ENCODE measurements at places on chromosomes 7 and 10.
A peak's percentile ranks its signal among the peaks of the same experiment; 100 is the strongest.

DNA sequence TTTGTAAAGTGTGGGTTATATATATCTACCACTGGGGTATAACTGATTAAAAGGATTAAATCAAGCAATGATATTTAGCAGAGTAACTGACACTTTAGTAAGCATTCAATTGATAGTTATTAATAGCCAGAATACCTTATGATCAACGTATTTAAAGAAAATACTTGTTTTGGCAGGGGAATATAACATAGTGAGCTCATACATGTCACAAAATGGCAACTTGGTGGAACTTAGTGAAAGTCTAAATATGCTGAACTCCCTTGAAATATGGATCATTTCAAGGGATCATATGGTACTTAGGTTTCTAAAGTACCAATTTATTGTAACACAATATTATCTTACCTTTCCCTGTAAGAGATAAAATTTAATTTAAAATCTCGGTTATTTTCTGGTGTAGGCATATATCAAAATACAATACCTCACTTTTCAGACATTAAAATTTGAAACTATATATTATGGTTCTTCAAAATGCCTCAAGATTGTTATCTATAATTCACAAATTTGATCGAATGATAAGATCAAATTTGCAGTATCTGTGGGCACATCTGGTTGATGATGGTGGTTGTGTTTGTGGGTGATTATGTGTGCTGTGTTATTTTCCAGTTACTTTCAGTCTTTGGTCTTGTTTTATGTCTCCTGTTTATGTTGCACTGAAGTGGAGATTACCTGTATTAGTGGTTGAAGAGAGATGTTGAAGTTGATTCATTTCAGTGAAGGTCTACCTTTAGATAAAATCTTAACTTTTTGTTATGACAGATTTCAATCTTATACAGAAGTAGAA, 5.2 kb downstream of the ARL4A start:
- DNase-seq = no peak

GRCh38 chr7:95886501-95887090, 114.2 kb downstream of the DYNC1I1 start:
- no peak for DNase-seq

GRCh38 chr7:112205343-112206237, 609 bp downstream of the DOCK4 start:
- peak; percentile 58 for DNase-seq

DNA sequence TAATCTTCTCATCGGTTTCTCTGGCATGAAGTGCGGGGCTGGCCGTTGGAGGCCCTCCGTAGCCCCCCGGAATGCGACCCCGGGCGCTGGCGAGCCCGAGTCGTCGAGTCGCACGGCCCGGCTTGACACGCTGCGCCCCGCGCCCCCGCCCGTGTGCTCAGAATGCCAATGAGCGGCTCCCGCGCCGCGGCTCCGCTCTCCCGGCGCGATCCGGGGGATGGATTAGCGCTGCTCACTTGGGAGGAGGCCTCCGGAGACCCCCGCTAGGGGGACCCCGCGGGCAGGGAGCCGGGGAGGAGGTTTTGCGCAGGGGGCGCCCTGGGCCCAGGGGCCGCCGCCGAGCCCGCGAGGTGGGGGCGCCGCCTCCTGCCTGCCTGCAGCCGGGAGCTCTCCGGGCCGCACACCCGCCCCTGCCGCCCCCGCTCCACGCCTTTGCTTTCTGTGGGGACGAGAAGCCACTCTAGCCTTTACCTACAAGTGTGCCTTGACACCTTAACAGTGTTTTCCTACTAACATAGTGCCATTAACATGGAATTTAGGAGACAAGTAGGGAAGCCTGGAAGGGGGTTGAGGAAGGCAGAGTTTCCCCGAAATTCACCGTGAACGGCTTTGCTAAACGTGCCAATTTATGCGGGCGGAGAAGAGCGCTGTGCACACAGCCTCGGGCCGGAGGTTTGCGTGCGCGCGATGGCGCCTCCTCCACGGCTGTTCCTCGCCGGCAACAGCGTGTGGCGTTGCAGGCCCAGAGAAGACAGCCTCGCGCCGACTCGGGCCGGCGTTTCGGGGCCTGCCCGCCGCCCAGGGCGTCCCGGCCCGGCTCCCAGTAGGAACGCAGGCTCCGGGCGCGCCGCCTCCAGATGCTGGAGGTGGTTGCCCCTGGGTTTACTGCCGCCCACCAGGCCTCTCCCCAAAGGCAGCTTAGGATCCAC, 7.1 kb downstream of the SHH start:
- DNase-seq = no peak

DNA sequence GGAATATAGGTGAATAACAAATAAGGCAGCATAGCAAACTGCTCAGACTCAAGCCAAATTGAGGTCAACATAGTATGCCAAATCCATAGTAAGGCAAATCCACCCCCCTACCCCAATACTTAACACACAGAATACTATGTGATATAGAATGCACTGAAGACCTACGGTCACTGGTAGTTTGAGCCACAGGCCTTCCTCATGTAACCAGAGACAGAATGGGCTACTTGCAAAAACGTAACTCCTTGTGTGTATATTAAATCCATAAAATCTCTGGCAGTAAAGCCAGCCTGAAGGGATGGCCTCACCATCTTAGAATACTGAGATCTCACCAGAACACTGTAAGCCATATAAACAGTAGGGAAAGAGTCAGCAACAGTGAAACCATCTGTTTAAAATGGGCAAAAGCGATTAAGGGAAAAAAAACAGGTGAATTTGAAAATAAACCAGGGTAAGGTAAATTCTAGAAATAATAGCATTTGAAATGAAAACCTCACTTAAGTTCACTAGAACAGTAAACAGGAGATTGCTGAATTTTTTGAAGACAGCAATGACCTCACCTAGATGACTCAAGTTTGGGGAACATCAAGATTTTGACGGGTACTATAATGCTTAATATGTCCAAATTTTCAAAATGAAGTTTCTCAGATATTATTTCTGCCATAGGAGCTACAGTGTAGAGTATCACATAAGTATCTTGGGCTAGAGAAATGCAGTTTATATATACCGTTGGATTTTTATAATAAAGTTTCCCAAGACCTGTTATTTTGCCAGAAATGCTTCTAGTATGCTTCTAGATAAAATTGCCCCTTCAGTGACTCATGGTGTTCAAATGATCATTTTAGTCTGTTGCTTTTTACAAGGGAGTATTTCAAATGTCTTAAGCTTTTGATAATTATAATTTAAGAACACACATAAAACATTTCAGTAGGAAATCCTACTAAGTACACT, 13.9 kb downstream of the HNRNPA2B1 start:
- DNase-seq = no peak

GRCh38 chr10:122485670-122486069, 24.3 kb downstream of the HTRA1 start:
- no peak for DNase-seq

DNA sequence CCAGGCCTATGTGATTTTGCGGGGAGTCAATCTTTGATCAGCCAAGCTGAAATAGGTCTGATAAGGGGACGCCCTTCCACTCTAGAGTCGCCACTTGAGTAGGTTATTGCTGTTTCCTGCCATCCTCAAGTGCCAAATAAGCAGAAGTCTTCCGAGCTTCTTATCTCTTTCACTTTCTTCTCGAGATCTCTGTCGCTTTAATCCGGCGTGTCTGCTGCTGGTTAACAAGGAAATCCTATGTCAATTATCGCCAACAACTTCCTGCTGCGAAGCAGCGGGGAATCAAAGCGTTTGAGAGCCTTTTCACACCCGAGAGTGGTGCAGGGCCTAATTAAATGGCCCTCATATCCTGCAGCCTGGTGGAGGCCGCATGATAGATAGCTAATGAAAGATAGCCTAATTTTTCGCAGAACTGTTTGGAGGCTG, 215.9 kb downstream of the RAB11FIP2 start:
- no peak for DNase-seq

GRCh38 chr7:45581271-45581780, 7.2 kb downstream of the ADCY1 start:
- DNase-seq = no peak

DNA sequence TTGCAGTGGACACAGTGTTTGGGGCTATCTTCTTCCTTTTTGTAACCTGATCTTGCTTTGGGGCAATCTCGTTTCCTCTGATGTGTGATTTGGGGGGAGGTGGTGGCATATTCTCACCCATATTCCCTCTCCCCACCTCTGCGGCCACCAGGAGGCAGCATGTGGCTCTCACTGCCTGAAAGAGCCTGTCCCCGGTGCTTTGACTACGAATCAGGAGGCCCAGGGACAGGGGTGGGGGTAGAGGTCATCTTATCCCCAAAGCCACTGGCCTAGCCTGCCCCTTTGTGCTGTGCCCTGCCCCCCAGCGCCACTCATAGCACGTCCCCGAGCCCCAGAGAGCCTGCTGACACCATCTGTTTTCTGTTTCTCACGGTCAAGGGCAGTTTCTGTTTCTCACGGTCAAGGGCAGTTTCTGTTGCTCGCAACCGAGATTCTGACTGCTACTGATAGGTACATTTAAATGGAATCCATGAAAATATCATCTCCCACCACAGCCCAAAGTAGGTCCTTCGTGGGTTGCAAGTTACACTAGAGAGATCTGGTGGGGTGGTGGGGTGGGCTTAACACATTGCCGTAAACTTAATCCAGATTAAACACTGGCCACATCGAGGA, 28.2 kb downstream of the PHYH start:
- peak; percentile 87 for DNase-seq

- no peak for DNase-seq
These were observed 65.7 kb upstream of the PARD3 start for GRCh38 chr10:34880817-34881216.

DNA sequence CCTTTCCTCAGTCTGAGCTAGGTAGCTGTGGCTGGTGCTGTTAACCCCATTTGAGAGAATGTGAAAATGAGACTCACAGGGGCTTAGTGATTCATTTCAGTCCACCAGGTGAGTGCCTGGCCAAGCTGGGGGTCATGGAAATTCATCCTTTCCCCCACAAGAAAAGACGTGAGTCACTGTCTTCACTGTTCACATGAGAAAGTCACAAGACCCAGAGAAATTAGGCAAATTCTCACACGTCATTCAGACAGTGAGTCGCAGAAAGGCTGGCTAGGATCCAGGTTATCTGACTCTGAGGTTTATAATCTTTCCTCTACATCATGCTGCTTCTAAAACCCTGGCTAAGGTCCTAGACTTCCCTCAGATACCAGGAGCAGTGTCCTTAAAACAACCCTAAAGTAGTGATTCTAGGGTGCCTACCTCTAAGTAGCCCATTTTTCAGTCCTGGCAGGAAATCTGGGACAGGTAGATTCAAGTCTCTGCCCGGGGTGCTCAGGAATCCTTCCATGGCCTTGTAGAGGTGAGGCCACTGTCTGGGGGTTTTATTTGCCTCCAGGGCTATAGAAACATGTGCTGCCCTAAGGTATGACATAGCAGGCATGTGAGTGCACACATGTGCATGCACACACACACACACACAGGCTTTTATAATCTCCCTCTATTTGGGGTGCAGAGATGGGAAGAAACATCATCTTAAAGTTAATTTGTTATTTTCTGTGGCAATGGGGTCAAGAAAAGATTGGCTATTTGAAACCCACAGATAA, 427.9 kb upstream of the CELF2 start:
- no peak for DNase-seq

DNA sequence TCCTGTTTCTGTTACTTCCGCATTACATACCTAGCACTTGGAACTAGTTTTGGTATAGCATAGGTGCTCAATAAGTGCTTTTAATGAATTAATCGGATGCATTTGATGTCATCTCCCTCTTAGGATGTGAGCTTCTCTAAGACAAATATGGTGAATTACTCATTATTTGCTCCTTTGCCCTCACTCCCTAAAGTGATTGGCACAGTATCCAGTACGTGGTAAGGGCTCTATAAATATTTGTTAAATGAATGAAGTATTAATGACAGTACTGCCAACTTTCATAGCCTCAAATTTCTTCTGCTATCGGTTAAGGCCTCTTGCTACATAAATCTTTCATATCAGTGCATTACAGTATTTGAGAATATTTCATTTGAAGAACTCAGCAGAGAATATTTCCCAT, 75.9 kb upstream of the ARID5B start:
- no peak for DNase-seq

GRCh38 chr10:34319197-34319846, 495.8 kb downstream of the PARD3 start:
- peak; percentile 10 for DNase-seq

- no peak for DNase-seq
These were observed 39.3 kb downstream of the ANTXRL start for GRCh38 chr10:46326066-46326465.

DNA sequence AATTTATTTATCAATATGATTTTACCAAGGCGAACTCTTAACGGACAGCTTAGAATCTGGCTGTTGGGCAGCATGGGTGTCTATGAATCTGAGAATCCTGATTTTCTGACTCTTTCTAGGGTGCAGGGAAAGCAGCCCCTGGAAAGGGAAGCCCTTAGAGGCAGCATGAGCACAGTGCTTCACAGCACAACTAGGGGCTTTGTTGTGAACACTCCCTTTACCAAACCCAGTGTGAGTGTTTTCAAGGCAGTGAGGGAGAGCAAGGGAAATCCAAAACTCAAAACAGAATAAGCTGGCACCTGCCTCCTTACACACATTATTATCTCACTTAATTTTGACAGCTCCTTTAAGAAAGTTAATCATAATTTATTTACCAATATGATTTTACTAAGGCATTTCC, 116.3 kb upstream of the CSTF2T start:
- no peak for DNase-seq

DNA sequence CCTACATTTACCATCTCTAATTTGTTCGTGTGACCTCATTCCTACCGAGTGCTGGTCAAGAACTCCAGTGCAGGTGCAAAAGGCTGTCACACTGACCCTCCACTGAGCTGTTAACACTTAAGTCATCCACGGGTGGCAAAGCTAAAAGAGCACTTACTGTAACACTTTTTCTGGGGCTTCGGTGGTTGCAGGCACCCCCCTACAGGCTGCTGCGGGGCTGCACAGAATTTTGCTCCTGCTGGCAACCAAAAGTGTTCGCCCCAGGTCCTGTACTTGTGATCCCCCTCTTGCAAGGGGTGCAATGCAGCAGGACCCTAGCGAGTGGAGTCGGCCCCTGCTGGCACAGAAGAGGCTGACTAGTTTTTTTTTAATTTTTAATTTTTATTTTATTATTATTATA, 298.9 kb upstream of the CNTNAP2 start:
- DNase-seq = no peak

- no peak for DNase-seq
These were observed 79.2 kb downstream of the NKX6-2 start for GRCh38 chr10:132706701-132707100.

DNA sequence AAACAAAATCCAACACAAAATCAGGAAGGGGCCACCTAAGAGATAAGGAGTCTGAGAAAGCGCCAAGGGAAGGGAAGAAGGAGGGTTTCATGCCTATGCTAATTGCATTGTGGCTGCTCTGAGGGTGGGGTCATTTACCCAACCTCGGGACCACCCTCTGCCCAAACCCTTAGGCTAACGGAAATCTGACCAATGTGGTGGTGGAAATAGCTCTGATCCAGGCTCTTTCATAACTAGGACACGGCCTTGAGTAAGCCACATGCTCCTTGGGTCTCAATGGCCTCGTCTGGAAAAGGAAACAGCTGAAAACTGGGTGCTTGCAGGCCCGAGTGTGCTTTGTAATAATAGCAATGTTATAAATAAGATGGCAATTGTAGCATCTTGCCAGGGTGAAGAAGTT, 14.9 kb upstream of the SRGN start:
- DNase-seq = no peak

Measured in HuH-7.5 (cell line).